Pancreas (tissue), 10 donors: ENCODE measurements at places on chromosomes 7 and 10. TPM values are rescaled to one million over a fixed set of nuclear protein-coding genes. Genes with fewer than 3 reads are reported as not detected.
A peak's percentile ranks its signal among the peaks of the same experiment; 100 is the strongest.

The AVPI1 gene
- total RNA-seq = 4.8 TPM

The GNG11 gene
- total RNA-seq = 4.6 TPM

The NUTM2A gene
- total RNA-seq = 0.79 TPM

The ELAPOR2 gene
- 2.7 TPM for total RNA-seq

The H2BK1 gene
- total RNA-seq = not detected

The TMEM184A gene
- total RNA-seq = 17.5 TPM

The H2AZ2 gene
- total RNA-seq = 56.6 TPM

The GNAT3 gene
- total RNA-seq = not detected

DNA sequence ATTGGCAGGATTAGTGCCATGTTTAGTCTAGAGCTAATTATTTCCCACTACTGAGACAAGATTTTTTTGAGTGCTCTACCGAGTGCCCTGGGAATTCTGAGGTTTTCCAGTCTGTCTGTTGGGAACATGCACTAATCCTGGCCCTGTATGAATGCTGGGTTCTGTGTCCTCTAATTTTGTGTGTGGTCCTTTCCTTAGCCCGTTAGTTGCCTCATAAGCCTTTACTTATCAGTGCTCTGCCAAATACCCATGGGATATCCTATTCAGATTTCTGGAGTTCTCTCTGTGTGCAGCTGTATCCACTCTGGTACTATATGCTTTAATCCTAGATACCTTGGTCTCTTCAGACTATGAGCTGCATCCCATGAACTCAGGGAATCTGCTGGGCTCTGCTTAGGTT, 13.1 kb downstream of the CSGALNACT2 start:
- no peaks in the 10 kb centered on the region for H3K36me3 ChIP-seq
- no peaks in the 10 kb centered on the region for H3K4me1 ChIP-seq
- H3K27me3 ChIP-seq = no peaks in the 10 kb centered on the region
- H3K4me3 ChIP-seq = no peak overlapping the region

GRCh38 chr10:61912981-61913380, 11.5 kb downstream of the ARID5B start:
- no peaks in the 10 kb centered on the region for H3K36me3 ChIP-seq
- no peaks in the 10 kb centered on the region for H3K4me1 ChIP-seq
- H3K27me3 ChIP-seq = no peaks in the 10 kb centered on the region
- no peak overlapping the region for H3K4me3 ChIP-seq
- H3K27ac ChIP-seq = no peak overlapping the region
- no peak for DNase-seq

DNA sequence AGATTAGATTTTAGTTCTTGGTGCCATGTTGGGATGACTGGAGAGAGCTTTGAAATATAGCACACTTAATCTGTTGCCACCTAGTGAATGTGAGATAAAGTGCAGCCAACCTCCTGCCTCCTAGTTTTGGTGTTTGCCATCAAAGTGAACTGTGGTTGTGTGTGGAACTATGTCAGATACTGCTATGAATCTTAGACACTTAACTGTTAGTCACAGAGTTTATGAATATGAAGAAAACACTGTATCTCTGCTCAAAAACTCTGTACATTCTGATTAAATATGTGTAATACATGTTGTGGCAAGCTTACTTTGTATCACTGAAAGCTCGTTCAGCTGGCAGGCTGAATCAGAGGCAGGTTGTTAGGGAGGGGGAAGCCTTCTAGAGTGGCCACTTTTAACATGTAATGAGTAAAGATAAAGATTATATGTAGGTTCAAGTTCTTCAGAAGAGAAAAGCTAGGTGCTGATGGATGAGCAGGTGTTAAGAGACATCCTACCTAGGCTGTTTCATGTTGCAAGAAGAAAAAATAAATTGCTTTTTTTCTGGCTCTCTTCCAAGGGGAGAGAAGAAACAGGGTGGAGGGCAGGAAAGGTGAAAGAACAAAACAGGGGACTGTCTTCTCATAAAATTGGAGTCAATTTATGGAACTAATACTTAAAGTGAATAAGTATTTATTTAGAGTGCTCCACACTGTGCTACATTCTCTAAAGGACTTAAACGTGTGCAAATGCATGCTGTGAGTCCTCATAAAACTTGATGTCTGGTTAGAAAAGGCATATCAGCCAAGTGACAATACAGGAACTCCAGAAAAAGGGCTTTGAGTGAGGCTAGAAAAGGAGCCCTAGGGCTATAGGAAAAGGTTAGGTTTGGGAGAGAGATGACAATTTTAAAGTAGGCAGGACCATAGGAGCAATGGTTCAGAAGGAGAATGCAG, 14.1 kb upstream of the LAMB1 start:
- DNase-seq = no peak
- no peaks in the 10 kb centered on the region for H3K36me3 ChIP-seq
- no peak overlapping the region for H3K4me3 ChIP-seq
- H3K27me3 ChIP-seq = no peaks in the 10 kb centered on the region

DNA sequence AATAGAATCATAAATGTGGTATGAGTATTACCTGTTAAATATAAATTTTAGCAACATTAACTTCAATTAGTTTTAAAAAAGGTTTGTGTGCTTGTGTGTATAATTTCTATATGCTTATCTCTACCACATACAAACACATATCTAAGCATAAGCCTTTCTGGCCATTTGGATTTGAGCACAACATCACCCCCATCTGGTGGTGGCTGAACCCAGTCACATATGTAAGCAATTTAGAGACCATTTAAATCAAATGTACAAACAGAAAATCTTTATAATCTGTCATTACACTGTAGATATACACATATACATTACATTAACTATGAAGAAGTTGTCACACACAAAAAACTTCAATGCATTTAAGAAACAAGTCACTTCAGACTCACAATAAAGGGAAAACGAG, 31.7 kb downstream of the GPR22 start:
- peaks cover 13% of the 10 kb centered on the region for H3K4me1 ChIP-seq

DNA sequence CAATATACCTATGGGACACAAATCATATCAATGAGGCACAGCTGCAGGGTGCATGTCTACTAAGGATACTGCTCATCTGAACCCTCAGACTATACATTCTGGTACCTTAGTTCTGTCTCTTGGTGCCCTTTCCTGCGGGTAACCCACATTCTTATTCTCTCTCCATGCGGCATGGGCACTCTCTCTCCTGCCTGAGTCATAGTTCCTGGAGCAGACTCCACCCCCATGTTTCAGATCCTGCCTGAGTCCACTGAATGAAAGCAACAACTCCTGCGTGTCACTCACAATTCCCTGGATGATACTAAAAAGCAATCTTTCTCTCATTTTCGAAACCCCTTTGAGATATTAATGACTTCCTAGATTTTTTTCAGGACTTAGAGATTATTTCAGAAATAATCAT, 653.1 kb upstream of the C7orf33 start:
- H3K27ac ChIP-seq = no peak overlapping the region
- no peak for DNase-seq
- no peak overlapping the region for H3K4me3 ChIP-seq
- no peaks in the 10 kb centered on the region for H3K36me3 ChIP-seq

DNA sequence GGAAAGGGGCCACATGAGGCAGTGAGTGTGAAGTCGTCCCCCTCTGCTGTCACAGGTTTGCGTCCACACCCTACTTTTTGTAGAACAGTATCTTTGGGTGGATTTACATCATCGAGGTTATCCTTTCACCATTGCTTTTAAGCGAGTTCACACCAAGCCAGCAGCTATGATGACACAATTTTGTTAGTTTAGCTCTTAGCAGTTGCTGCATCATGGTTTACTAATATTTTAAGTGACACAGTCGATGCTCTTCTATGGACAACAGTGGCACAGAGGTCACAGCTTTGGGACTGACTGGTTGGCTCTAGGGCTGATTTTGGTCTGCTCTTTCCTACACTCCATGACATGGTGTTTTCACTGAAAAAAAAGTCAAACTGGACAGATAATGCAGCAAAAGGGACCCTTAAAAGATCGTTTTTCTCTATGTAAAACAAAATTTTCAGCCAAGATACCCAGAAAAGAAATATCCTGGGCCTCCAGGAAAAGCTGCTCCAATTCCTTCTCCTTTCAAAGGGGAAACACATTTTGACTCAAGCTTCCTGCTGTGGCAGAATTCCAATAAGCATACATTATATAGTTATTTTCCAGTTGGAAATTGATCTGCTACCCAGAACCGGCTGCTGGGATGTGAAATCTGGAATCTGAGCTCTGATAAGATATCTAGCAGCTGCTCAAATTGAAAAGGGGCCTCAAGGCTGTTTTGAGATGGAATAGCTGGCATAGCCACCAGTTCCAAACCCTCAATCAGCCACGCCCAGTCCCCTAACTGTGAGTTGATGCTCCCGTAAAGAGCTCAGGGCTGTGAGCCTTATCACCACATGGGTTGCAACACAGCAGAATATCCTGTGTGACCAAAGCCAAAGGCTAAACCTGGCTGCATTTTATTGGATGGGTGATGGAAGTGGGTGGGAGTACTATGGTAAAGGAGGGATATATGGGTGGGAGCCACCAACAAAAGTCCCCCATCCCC, 114.2 kb downstream of the SMURF1 start:
- H3K27ac ChIP-seq = no peak overlapping the region
- no peaks in the 10 kb centered on the region for H3K4me1 ChIP-seq
- no peak for DNase-seq
- H3K36me3 ChIP-seq = peaks cover 9% of the 10 kb centered on the region
- H3K27me3 ChIP-seq = no peaks in the 10 kb centered on the region

GRCh38 chr7:6256677-6257535, 15.5 kb downstream of the CYTH3 start:
- peak overlapping the region; percentile 9 for H3K27ac ChIP-seq
- peaks cover 10% of the 10 kb centered on the region for H3K4me1 ChIP-seq
- DNase-seq = no peak

- H3K4me3 ChIP-seq = no peak overlapping the region
- no peak overlapping the region for H3K27ac ChIP-seq
- no peaks in the 10 kb centered on the region for H3K36me3 ChIP-seq
- no peaks in the 10 kb centered on the region for H3K27me3 ChIP-seq
Observed at GRCh38 chr7:2125931-2126330, 106.8 kb downstream of the MAD1L1 start.

DNA sequence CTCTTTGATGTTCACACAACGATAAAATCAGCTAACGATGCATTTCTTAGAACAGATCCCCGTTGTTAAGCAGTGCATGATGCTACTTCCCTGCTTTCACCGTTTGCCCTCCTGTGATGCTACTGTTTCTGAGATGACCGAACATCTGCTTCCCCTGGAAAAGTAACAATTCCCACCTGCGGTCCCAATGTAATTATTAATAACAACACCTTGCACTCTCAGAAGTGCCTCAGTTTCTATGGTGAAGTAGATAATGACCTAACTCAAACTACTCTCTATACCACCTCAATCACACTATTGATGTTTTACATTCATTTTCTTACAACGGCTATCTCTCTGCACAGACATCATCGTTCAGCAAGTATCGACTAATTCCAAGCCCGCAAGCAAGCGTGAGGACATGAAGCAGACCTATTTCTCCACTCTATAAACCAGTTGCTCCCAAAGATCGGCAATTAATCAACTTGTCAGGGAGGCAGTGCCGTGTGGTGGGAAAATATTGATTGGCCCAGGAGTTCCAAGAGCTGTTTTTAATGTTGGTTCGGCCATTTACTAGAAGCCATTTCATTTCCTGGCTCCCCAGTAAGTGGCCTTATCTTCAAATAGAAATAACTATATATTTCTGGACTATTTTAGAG, 42.7 kb downstream of the FAM107B start:
- no peak overlapping the region for H3K4me3 ChIP-seq
- H3K36me3 ChIP-seq = no peaks in the 10 kb centered on the region
- no peaks in the 10 kb centered on the region for H3K27me3 ChIP-seq
- H3K4me1 ChIP-seq = no peaks in the 10 kb centered on the region
- peak; percentile 58 for DNase-seq
- peak overlapping the region; percentile 5 for H3K27ac ChIP-seq

GRCh38 chr7:46710927-46711326, 789.9 kb upstream of the IGFBP3 start:
- no peak overlapping the region for H3K4me3 ChIP-seq
- no peak for DNase-seq
- peaks cover 29% of the 10 kb centered on the region for H3K4me1 ChIP-seq

GRCh38 chr10:27646604-27647175, 98.9 kb downstream of the MKX start:
- no peaks in the 10 kb centered on the region for H3K36me3 ChIP-seq
- H3K4me3 ChIP-seq = no peak overlapping the region
- no peaks in the 10 kb centered on the region for H3K27me3 ChIP-seq
- no peak overlapping the region for H3K27ac ChIP-seq
- DNase-seq = no peak

DNA sequence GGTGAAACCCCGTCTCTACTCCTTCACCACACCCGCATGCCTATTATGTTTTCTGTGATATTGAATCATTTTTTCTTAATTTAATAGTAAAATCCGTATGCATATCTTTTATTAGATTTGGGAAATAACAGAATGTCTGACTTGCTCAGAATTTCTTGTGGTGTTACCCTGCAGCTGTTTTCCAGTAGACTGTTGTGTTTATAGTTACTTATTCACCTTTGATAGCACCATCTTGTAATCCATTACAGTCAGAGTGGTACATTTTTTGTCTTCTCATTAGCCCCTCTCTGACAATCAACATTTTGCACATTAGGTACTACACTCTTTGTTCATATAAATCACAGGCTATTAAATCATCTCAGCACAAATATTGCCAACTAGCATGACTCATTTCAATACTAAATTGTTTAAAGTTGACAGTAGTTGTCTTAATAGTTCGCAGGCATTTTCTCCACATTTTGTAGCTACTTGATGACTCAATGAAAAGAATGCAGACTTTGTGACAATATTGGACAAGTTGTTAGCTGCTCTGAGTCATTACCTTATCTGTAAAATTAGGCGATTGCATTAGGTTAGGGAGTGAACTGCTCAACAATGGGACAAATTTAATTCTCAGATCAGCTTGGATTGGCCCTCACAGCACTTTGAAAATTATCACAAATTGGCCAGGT, 17.8 kb upstream of the SLC16A12 start:
- H3K36me3 ChIP-seq = no peaks in the 10 kb centered on the region
- no peaks in the 10 kb centered on the region for H3K27me3 ChIP-seq
- DNase-seq = no peak
- H3K4me1 ChIP-seq = peaks cover 18% of the 10 kb centered on the region

- H3K27ac ChIP-seq = no peak overlapping the region
- no peaks in the 10 kb centered on the region for H3K27me3 ChIP-seq
- no peaks in the 10 kb centered on the region for H3K4me1 ChIP-seq
- H3K36me3 ChIP-seq = no peaks in the 10 kb centered on the region
Observed at GRCh38 chr7:127870231-127870907, 160.9 kb downstream of the LRRC4 start.
